Left kidney (tissue), 8 donors: ENCODE measurements at places on chromosomes 5 and 9. TPM values are rescaled to one million over a fixed set of nuclear protein-coding genes. Genes with fewer than 3 reads are reported as not detected.

DNA sequence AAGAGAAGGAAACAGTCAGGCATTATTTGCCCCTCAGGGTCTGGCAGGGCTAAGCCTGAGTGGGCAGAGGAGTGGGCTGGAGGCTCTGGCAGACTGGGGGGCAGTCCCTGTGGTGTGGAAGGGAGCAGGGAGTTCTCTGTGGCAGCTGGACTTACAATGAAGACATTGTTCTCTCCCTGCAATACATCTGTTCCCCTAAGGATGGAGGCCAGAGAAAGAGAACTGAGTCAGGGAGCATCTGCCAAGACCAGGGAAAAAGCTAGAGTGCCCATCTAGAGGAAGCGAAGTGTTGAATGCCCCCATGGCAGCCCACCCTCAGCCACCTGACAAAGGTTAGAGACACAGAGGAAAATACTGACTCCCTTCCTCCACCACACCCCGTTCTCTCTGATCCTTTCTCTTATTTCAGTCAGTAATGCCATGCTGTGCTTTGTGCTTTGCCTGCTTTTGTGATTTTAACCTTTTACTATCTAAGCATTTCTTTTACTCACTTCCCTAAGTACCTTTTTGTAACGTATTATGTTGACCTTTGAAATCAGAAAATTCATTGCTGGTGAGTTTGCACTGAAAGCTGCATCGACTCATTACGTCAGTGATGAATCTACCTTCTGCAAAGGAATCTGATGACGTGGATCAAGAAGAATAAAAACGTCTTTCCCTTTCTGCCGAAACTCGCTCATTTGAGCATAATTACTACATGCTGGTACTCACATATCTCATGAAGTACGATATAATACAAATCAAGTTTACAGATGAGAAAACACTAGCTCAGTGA is 76.0 kb downstream of the ACTL7B start:
- no peak for DNase-seq

DNA sequence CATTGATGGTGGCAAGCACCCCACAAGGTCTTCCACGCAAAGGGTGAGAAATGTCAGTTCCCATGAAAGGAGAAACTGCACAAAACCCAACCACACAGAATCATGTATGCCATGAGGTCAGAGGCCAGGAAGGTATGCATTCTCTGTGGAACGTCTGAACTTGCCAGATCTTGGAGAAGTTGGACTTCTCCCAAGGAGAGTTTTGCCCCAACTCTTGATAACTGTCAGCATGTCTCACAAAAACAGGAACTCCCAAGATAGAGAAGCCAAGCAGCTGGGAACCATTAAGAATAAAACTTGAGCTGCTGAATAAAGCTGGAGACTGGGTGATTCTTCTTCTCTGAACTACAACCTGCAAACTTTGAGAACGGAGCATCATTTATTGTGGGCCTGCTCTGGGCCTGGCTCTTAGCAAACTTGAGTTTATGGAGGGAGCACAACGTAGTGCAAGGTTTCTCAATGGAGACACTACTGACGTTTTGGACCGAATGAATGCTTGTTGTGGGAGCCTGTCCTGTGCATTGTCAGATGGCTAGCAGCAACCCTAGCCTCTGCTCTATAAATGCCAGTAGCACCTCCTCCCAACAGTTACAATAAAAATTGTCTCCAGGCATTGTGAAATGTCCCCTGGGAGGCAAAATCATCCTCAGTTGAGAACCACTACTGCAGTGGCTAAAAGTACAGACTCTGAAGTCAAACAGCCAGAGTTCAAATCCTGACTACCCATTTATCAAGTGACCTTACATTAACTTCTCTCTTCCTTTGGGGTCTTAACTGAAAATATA is 193.5 kb downstream of the ACTL7B start:
- DNase-seq = no peak

DNA sequence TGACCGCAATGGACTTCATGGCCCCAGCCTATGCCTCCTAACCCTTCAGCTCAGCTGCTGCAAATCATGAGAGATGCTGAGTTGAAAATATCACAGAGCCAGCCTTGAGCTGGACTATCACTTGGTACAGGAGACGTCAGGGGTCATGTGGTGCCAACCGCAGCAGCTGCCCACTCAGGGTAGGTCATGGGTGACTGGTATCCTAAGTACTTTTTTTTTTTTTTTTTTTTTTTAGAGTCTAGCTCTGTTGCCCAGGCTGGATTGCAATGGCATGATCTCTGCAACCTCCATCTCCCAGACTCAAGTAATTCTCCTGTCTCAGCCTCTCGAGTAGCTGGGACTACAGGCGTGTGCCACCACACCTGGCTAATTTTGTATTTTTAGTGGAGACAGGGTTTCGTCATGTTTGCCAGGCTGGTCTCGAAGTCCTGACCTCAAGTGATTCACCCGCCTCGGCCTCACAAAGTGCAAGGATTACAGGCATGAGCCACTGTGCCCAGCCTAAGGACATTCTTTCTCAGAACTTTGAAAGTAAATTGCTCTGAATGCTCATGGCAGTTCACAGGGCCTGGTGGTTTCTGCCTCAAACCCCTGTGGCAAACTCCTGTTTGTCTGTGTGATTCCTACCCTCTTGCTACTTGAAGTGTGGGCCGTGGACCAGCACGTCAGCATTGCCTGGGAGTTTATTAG is 21.3 kb downstream of the WWC1 start:
- no peak for DNase-seq

Gene DNM1
- polyA plus RNA-seq = 231 TPM

- DNase-seq = no peak
These were observed 54.3 kb downstream of the MTMR12 start for GRCh38 chr5:32258424-32258823.

DNA sequence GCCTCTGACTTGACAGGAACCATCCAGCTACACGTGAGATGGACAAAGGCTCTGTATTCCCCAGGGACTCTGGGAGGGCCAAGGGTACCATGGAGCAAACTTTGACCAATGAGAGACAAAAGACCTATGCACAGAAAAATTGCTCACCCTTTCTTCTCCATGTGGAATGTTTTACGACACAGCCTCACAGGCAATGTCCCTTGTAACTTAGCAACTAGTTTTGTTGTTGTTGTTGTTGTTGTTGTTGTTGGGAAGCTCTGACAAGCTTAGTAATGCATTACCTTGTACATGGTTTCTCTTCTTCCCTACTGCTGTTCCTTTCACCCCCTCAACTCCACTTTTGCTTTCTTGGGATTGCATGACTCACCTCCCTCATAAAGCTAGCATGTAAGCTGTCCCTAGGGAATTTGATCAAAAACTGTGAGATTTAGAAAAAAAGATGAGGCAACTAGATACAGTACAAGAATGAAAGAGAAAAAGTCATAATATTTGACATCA is 550.9 kb downstream of the RAB3C start:
- DNase-seq = no peak

GRCh38 chr5:1764606-1764960 is 35.1 kb downstream of the MRPL36 start:
- no peak for DNase-seq

Gene CDH18
- polyA plus RNA-seq = 2.0 TPM

DNA sequence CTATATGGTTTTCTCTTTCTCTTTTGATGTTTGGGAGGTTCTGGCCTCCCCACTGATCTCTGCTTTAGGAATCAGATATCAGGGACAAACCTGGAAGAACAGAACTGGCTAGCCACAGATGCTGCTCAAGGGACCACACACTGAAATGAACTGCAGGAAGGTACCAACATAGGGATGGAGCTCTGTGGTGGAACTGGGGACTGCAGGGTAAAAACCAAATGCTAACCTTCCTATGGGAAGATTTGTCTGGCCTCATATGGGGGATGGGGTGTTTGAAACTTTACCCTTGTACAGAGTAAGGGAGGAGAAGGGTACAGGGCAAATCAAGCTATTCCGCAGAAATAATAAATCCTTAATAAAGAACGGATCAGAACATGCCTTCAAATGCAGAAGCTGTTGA is 49.4 kb downstream of the ELOVL7 start:
- DNase-seq = no peak

Gene WWC1
- 80.0 TPM for polyA plus RNA-seq

GRCh38 chr5:102295534-102296177 is 428 bp downstream of the SLCO4C1 start:
- peak; percentile 28 for DNase-seq

DNA sequence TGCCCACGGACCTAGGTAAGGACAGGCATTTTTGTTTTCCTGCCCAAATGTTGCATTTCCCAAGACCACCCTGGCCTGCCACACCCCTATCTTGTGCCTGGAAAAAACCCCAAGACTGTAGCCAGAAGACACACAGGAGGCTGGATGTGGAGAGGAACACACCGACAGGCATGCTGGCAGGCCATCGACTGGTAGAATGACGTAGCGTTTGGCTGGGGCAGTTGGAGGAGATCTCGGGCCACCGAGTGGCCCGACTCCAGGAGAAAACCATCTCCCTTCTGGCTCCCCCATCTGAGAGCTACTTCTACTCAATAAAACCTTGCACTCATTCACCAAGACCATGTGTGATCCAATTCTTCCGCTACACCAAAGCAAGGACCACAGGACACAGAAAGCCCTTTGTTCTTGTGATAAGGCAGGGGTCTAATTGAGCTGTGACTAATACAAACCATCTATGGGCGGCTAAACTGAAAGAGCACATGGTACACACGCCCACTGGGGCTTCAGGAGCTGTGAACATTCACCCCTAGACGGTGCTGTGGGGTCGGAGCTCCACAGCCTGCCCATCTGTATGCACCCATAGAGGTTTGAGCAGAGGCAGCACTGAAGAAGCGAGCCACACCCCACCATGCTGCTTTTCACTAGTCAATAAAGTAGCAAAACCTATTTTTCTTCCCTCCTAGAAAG is 38.9 kb upstream of the N4BP3 start:
- no peak for DNase-seq

Gene MLANA
- 1.0 TPM for polyA plus RNA-seq

GRCh38 chr9:123868002-123868401 is 61.9 kb downstream of the DENND1A start:
- DNase-seq = no peak

- DNase-seq = no peak
These were observed 29.2 kb downstream of the OSMR start for GRCh38 chr5:38874948-38875456.

GRCh38 chr9:125540497-125540896 is 166.5 kb downstream of the MAPKAP1 start:
- no peak for DNase-seq

- no peak for DNase-seq
These were observed 98.2 kb downstream of the PCSK5 start for GRCh38 chr9:75988663-75989062.

GRCh38 chr5:80300125-80300524 is 19.7 kb upstream of the SPZ1 start:
- DNase-seq = no peak

DNA sequence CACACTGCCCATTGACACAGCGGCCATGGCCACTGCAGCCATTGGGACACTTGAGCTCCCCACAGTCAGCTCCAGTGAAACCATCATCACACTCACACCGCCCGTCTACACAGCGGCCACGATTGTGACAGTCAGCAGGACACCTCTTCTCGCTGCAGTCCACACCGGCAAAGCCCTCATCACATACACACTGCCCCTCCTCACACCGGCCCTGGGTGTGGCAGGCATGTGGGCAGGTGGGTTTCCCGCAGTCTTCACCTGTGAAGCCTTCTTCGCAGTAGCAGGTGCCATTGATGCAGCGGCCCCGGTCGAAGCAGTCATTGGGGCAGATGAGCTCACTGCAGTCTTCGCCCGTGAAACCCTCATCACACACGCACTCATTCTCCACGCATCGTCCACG is 31.5 kb downstream of the TNC start:
- no peak for DNase-seq

GRCh38 chr9:116156621-116157314 is 3.2 kb downstream of the PAPPA start:
- DNase-seq = no peak

GRCh38 chr5:1878050-1878849 is 4.5 kb downstream of the IRX4 start:
- DNase-seq = no peak

- no peak for DNase-seq
These were observed 540.0 kb upstream of the GRAMD2B start for GRCh38 chr5:125883223-125883622.

- DNase-seq = no peak
These were observed 40.2 kb downstream of the STK10 start for GRCh38 chr5:172147857-172148256.

GRCh38 chr9:19689328-19690101 is 99.3 kb downstream of the SLC24A2 start:
- DNase-seq = no peak

- peak; percentile 3 for DNase-seq
These were observed 136.5 kb upstream of the STK32A start for GRCh38 chr5:147098233-147098790.

- no peak for DNase-seq
These were observed 178.5 kb upstream of the PITX1 start for GRCh38 chr5:135212361-135213026.

Gene PCDHA1
- not detected for polyA plus RNA-seq

GRCh38 chr9:78371981-78372380 is 75.1 kb downstream of the PSAT1 start:
- no peak for DNase-seq

DNA sequence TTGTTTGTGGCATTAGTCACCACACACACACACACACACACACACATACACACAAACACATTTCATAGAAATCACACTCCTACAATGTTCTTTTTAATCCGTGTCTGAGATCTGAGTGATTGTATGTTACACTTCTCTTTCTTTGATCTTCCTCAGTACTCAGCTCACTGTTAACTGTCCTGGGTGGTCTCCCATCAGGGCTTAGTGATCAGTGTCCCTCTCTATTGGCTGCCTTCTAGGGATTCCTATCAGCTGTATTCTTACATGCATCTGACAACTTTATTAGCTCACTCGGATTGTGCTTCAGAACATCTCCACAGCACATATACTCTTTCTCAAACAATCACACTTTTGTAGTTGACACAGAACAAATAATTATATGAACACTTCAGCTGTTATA is 170.2 kb upstream of the POU5F2 start:
- no peak for DNase-seq

DNA sequence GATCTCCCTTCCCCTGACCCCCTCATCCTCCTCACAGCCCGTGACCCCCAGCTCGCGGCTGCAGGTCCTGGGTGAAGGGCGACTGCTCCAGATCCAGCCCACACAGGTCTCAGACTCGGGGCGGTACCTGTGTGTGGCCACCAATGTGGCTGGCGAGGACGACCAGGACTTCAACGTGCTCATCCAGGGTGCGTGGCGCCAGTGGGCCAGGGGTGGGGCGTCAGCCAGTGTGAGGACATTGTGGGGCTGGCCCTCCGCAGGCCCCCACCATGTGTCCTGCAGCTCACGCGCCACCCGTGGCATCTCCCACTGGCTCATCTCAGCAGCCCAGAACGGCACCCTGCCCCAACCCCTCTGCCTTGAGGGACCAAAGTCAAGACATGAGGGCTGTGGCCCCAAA is 67.1 kb upstream of the ASS1 start:
- DNase-seq = no peak

DNA sequence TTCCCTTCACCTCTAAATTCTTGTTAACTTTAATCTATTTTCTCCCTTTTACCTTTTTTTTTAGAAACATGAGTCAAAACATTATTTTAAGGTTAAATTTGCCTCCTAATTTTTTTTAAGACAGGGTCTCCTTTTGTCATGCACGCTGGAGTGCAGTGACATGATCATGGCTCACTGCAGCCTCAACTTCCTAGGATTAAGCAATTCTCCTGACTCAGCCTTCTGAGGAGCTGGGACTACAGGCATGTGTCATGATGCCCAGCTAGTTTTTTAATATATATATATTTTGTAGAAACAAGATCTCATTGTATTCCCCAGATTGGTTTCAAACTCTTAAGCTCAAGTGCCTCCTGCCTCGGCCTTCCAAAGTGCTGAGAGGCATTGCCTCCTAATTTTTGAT is 424.7 kb upstream of the FAM174A start:
- no peak for DNase-seq

GRCh38 chr5:119341452-119342349 is 14.1 kb upstream of the TNFAIP8 start:
- no peak for DNase-seq
